ENCODE measurements at places on chromosomes 7 and 10. TPM values are rescaled to one million over a fixed set of nuclear protein-coding genes. Genes with fewer than 3 reads are reported as not detected.

DNA sequence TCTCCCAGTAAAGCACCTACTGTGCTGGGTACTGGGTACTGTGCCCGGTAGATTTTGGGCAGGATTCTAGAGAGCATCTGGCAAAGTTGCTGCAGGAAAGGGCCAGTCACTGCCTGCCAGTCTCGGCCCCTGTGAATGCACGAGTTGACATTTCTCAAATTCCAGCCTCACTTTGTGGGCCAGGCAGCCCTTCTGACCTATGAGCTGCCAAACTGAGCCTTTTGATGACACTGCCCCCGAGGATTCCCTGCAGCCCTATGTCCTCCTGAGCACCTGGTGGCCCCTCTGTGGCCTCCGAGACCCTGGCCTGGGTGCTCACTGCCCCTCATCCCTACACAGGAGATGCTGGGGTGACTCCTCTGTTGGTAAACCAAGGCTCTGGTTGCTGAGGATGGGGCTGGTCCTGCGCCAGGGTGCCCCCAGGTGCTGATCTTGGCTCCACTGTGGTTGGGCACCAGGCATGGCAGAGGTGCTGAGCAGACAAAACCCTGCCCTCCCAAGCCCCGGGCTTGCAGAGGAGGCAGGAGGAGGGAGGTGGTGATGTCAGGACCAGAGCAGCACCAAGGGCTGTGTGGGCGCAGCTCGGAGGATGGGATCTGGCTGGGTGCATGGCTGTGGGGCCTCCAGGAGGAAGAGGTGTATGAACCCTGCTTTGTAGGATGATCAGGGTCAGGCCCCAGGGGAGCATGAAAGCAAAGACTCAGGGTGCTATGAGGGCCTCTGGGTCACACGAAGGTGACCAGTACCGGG is 16.2 kb downstream of the LHPP start:
- no peak for DNase-seq

DNA sequence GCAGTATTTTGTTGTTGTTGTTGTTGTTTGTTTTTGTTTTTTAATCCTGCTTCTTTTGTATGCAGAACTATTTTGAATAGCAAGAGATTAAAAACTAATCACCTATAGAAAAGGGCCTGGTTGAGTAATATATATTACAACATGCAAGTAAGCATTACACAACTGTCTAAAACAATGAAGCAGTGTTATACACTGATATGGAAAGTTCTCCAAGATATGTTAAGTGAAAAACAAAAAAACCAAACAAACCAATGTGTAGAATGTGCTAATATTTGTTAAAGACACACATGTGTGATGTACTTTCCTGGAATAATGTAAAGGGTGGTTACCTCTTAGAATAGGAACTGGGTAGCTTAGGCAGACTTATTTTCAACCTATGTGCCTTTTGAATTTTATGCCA is 117.4 kb downstream of the ZNF365 start:
- no peak for DNase-seq

The GDF2 gene
- total RNA-seq: not detected

The CFAP69 gene
- total RNA-seq: 2.0 TPM

The SPDYE8 gene
- total RNA-seq: not detected

Measured in astrocyte (in vitro differentiated cells and primary cell).